Activated CD8-positive, alpha-beta T cell treated with anti-CD3 and anti-CD28 coated beads, Interleukin-2, amount 10 ng/mL, durations not matched to agents 7 days and 5 days (primary cell): ENCODE measurements at places on chromosomes 5 and 9.

DNA sequence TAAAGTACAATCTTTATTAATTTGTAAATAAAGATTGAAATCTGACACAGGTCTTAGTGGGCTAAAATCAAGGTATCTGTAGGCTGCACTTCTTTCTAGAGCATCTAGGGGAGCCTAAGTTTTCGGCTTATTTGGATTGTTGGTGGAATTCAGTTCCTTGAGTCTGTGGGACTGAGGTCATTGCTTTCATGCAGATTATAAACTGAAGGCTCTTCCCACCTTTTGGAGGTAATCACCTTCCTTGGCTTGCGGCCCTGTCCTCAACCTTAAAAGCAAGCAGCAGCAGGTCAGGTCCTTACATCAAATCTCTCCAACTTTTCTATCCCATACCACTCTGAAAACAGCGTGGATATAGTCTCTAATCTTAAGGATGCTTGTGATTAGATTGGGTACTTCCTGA lies 25.9 kb downstream of the MAT2B start:
- no peak for DNase-seq

GRCh38 chr5:159817262-159818029 lies 98.8 kb upstream of the ADRA1B start:
- DNase-seq, result no peak

GRCh38 chr5:176528301-176528700 lies 8.9 kb downstream of the RNF44 start:
- DNase-seq, result no peak

DNA sequence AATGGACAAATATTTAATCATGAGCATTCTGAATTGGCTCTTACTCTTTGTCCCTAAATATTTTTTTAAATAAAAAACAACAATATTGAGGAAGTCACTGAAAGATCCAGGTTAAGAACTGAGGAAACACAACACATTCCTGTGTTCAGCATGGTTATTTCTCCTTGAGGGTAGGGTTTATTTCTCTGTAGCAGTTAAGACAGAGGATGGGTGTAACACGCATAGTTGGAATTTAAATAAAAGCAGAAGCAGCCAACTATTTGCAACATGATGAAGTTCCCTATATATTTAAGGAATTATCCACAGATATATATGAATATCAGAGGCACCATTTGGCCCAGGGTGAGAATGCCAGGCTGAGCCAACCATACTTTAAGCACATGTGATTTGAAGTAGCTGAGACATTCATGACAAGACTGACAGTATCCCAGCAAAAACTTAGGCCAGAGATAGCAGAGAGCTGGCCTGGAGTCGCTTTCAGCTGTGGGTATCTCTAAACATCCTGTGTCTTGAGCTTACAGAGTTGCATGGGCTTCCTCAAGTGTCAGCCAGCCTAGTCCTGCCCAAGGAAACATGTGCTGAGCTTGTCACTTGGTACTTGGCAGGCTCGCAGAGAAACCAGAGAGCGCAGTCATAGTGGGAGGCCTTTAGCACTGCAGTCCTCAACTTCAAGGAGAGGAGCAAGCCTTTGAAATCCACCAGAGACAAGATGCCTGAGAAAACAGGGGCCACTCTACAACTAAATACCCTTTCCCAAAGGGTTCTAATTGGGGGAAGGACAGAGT lies 43.6 kb downstream of the SEMA5A start:
- no peak for DNase-seq

DNA sequence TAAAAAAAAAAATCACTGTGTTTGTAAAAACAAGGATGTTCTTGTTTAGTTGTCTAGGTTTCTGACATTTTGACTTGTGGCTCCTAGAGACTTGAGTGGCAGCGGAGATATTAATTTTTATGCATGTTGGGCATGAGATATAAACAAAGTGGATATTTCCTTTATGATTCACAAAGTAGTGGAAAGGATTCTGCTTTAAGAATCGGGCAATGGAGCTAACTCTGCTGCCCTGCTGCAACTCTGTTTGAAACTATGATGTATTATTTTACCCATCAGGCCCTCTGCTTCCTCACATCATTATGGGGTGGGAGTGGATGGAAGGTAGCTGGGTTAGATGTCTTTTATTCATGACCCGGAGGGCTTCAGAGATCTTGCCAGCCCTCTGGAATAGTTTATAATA lies 94.1 kb upstream of the CD180 start:
- DNase-seq, result no peak

- no peak for DNase-seq
Measured at GRCh38 chr5:96248131-96248530, 184.9 kb downstream of the PCSK1 start.

DNA sequence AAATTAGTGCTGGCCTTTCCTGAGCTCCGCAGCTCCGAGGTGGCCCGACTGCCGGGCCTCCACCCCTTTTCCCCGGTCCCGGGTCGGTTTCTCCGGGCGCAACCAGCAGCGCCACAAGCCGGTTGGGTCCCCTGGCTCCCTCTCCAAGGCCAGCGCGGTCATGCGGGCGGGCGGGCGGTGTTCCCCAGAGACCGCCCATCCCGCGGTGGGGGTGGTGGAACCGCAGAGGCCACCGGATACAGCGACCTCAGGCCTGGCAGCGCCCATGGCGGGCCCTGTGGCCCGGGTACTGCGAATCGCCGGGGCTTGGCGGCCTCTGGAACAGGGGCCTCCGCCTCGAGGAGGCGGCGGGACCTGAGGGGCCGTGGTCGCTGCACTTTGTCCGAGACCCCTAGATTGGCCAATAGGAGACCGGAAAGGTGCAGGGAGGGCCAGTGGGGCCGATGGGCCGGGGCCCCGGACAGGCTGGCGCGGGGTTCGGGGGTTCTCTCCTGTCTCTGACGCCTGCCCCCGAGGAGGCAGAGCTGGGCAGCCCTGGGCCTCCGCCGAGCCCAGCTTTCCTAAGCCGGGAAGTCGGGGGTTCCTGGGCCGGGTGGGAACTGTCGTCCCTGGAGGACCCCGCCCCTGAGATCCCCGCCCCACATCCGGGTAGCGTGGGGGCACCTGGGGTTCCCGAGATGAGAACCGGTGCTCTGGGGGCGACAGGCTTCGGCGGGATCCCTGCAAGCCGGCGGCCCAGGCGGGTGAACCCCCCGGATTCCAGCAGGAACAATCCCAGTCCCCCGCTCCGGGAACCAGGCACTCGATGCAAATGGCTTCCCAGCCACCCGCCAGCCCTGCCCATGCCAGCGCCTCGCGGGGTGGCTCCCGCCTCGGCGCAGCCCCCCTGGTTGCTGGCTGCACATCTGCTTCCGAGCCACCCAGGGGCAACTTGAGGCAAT lies 293.9 kb downstream of the ZSWIM6 start:
- DNase-seq, result peak; percentile 32

GRCh38 chr9:137878146-137878941 lies 762 bp downstream of the CACNA1B start:
- DNase-seq, result peak; percentile 46

DNA sequence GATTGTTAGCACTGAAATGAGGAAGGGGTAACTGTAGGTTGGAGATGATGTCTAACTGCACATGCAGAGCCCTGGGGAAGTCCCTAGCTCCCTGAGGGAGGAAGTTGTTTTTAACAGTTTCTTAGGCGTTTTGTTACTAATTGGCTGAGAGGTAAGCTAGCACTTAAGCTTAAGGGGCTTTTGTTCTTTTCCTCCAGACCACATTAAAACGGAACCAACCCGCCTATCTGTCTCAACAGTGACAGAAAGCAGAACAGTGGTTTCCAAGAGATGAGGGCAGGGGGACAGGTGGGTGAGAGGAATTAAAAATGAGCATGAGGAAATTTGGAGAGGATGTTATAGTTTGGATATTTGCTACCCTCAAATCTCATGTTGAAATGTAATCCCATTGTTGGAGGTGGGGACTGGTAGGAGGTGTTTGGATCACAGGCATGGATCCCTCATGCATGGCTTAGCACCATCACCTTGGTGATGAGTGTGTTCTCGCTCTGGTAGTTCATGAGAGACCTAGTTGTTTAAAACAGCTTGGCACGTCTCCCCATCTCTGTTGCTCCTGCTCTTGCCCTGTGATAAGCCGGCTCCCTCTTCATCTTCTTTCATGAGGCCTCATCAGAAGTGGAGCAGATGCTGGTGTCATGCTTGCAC lies 38.9 kb downstream of the LYRM7 start:
- DNase-seq, result peak; percentile 62
